ENCODE measurements at places on chromosomes 3 and 15.

DNA sequence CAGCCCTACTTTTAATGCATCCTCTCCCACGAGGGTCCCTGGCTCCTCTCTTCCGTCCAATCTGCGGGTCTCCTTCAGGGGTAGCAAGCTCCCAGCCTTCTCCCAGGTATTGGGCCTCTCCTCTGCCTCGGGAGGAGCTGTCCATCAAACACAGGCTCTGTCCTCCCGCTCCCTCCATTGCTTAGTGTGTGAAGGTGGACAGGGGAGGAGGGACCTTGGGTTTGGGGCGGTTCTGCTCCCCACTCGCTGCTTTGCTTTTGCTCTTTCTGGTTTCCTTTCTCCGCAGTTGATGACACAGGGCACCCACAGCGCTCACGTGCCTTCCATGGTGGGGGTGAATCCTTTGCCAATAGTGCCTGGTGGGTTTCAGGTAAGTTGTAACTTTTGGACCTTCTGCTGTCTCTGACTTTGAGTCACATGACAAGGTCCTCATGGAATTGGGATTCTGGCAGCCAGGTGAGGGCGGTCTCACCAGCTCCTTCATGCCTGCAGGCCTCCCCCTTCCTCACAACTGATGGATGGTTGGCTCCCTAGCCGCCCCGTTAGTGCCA lies 18.9 kb downstream of the MUC20 start:
- DNase-seq: no peak

GRCh38 chr15:42707068-42707467 lies 29.9 kb downstream of the CDAN1 start:
- DNase-seq: no peak

- DNase-seq: no peak
Observed at GRCh38 chr15:74812533-74812932, at the start of gene LMAN1L. TSS of gene LMAN1L (plus strand) at chr15:74812835. CDS start at chr15:74812855, 20 bp downstream.

DNA sequence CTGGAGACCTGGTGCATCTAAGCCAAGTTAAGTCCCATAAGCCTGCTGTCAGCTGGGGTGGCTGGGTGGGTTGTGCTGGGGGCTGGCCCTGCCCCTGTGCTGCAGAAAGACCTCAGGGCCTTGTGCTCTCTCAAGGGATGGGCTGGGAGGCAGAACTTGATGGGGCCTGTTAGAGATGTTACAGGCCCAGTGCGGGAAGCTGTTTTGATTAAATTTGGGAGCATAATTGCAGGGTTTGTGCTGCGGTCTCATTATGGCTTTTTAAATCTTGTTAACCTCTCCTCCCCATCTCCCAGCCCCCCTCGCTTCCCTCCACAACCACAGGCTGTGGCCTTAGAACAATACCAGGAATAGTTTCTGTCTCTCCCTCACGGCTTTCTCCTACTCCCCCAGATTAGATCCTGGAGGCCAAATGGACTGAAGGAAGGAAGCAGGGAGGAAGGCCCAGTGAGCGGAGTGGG lies 87.6 kb upstream of the TLE3 start:
- DNase-seq: no peak

GRCh38 chr3:13378155-13378554 lies 42.0 kb downstream of the NUP210 start:
- no peak for DNase-seq

GRCh38 chr3:147411238-147411814 lies 2.2 kb downstream of the ZIC1 start:
- no peak for DNase-seq

GRCh38 chr15:45499426-45499825 lies 23.1 kb downstream of the SLC30A4 start:
- no peak for DNase-seq
